Activated effector memory CD4-positive, alpha-beta T cell treated with anti-CD3 and anti-CD28 coated beads, Interleukin-2, amount 50 U/mL, for 16 hours (primary cell): ENCODE measurements at places on chromosomes 11 and 22.

GRCh38 chr11:30317030-30317429 is 5.9 kb upstream of the ARL14EP start:
- no peak for DNase-seq

GRCh38 chr11:36488096-36488495 is 22.0 kb downstream of the TRAF6 start:
- DNase-seq: no peak

- DNase-seq: no peak
Observed at GRCh38 chr11:35614939-35615569, 3.2 kb upstream of the FJX1 start.

DNA sequence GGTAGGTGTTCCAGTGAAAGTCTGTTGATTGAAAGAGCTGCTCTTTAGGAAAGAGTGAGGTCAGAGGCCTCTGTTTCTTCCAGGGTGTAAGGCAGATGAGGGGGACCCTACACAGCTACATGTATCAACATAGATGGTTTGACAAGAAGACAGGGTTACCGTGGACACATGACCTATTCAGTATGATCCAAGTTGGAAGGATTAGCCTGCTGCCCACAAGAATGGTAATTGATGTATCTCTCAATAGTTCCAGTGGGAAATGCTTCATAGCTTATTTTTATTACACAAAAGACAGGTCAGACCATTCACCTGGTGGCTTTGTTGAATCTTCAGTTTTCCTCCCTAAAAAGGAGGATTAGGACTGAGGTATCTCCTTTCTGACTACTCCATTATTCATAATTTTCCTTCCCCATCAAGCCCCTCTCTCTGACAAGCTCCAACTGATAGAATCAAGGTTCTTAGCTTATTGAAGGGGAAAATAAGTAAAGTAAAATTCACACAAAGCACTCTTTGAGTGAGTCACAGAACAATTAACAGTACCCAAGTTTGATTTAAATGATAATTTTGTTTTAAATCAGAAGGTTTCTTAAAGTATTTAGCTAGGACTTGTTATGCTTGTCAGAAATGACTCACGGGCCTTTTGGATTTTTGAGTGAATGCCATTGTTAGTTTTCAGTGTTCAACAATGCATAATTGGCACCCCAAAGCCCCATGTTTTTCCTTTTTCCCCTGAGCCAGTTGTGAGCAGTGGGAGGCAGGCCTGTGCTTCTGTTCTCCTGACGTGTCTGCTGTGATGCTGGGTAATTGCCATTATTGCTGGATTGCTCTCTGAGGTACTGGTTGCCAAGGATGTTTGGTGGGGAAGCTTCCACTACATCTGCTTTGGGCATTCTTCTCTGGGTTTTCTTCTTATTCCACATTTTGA is 373.2 kb downstream of the DDX10 start:
- DNase-seq: no peak

DNA sequence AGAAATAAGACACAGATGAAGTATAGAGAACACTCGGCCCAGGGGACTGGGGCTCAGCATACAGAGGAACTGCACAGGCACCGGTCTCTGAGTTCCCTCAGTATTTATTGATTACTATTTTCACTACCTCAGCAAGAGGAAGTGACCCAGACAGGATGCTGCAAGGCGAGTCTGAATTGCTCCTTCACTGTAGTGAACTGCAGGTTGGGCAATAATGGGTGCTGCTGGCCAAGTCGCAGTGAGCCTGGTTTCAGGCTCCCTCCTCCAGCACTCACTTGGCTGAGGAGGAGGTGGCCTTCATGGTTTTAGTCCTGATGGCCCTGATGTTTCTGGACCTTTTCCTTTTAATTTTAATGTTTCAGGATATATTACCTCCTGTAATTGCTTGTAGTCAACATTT is 10.4 kb downstream of the OR52K2 start:
- DNase-seq: no peak

DNA sequence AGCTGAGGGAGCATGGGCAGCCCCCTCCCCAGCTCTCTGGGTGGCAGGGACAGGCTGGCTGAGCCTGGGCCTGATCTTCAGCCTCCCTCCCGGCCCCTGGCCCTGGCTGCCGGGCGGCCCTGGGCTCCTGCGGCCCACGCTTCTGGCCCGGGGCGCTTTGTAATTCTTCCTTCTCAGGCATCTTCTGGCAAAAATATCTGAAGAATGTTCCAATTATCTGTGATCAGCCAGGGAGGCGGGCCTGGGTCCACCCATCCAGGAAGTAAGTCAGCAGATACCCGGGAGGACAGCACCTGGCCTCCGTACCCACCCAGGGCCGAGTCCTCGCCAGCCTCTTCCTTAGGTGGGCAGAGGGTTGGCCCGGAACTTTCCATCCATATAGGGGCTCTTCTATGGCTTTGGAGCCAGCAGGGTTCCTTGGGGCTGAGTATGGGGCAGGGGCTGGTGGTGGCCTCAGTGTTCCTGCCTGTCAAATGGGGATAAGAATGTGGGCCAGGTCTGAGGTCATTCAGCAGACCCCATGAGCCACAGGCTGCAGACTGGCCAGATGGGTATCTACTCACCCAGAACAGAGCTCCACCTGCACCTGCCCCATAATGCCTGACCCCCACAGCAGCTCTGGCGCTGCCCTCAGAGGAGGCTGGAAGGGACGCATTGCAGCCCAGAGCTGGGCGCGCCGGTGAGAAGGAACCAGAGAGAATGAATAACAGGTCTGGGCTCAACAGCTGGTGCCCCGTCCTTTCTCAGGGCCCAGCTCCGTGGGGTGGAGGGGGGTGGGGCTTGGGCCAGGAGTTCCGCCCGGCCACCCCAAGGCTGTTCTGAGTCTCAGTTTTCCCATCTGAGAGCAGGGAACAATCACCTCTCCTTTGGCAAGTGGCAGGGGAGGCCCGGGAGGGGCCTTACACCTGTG is 16.2 kb downstream of the WNT7B start:
- DNase-seq: no peak
